Activated CD8-positive, alpha-beta memory T cell treated with anti-CD3 and anti-CD28 coated beads, Interleukin-2, amount 50 U/mL, for 48 hours (primary cell): ENCODE measurements at places on chromosomes 4 and X.

DNA sequence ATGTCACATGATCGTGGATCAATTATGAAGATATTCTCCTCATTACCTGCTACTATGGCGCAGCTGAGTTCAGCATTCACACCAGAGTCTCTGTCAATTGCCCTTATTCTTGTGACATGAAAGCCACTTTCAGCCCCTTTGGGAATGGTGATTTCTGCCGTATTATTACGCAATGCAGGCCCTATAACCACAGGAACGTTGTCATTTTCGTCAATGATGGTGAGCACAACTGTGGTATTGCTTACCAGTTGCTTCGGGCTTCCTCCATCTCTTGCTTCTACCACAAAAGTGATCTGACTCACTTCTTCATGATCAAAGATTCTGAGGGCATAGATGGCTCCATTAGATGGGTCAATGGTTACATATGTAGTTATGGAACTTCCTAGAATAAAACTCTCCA lies 2.1 kb downstream of the PCDH18 start:
- DNase-seq: no peak

- DNase-seq: no peak
Measured at GRCh38 chr4:109803924-109804571, 2.2 kb upstream of the CFI start.

DNA sequence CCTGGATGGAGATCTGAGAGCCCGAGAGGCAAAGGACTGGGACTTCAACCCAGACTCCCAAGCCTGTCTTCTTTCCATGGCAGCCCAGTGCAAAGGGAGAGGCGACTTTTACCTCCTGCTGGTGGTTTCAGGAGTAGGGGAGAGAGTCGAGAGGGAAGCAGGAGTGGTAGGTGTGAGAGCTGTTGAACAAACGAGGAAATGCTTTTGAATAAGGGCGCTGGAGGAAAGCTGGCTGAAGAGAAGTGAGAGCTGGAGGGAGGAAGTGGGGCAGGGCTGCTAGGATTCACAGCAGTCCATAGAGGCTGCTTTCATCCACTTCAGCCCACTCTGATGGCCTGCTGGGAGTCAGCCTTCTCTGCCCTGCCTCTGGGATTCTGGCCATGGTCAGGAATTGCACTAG lies 81.8 kb upstream of the EFNB1 start:
- DNase-seq: no peak

GRCh38 chrX:24838629-24839028 lies 144.9 kb downstream of the POLA1 start:
- DNase-seq: no peak

DNA sequence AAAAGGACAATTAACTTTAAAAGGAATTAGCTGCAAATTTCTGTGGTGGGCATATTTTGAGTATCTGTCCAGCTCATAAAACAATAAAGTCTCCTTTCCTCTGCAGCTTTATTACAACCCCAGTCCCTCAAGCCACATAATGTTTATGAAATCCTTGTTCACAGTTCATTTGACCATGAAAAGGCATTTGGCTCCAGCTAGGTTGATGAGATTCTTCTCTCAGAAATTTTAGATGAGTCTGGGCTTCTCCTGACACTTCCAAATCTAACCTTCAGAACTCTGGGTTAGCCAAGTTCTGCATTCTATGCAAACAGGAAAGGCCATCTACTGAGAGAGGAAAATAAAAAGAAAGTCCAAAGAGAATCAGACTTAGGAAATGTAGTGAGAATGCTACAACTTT lies 156.8 kb downstream of the GRXCR1 start:
- DNase-seq: no peak

DNA sequence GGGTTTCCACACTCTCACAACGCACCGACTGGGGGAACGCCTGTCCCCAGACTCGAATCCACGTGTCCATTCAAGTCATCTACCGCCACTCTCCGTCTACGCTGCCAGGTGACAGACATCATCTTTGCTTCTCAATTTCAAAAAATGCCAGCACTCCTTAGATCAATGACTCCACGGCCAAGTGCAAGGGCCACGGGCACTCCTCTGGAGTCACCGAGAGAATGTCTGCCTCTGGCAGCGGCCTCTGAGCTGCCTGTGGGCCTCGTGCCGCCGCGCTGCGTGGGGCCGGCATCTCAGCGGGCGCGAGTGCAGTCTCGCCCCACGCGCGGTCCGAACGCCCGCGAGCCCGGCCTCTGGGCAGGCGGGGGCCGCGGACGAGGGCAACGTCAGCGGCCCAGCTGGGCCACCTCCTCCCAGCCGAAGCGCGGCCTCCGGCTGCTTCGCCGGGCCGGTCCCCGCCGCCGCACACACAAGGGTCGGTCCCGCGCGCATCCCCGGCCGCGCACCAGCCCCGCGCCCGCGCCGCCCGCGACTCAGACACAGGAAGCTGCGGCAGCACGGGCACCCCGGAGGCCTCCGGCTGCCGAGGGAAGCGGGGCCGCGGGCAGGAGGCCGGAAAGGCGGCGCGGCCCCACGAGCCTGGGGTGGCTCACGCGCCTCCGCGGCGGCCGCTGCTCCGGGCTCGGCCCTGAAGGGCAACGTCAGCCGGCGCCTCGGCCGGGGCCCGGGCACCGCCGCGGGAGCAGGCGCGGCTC lies 450 bp downstream of the ACSL1 start:
- DNase-seq: peak; percentile 73
